ENCODE measurements at places on chromosomes 3 and 15.

- DNase-seq, result no peak
These were observed 391.0 kb upstream of the RORA start for GRCh38 chr15:61620151-61620550.

GRCh38 chr3:54915976-54916375 is 11.9 kb downstream of the LRTM1 start:
- no peak for DNase-seq

- DNase-seq, result no peak
These were observed 677.8 kb upstream of the ROBO1 start for GRCh38 chr3:80445641-80446040.

- DNase-seq, result no peak
These were observed 17.1 kb downstream of the CCDC13 start for GRCh38 chr3:42755681-42756578.

- DNase-seq, result no peak
These were observed 24.2 kb upstream of the ERICH6 start for GRCh38 chr3:150727653-150728502.

GRCh38 chr3:57281715-57282114 is 10.8 kb downstream of the ASB14 start:
- DNase-seq, result no peak

- DNase-seq, result no peak
These were observed 10.4 kb downstream of the TNK2 start for GRCh38 chr3:195897853-195898415.

- DNase-seq, result no peak
These were observed 114.6 kb upstream of the TSC22D2 start for GRCh38 chr3:150293401-150294001.

DNA sequence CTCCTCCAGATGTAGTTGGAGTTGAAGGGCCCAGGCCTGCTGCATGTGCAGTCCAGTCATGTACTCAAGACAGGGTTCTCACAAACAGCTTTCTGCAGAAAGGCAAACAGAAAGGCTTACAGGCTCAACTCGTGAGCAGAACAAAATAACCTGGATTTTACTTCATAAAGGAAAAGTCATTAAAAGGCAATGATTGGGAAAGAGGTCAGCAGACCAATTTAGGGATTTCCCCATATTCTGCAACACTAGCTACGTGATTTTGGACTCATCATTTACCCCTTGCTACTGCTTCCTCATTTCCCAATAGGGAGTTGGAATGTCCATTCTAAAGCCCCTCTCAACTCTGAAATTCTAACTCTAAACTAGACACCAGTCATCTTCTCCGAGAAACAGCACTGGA is 18.1 kb downstream of the METTL6 start:
- no peak for DNase-seq

GRCh38 chr3:142259359-142259758 is 34.0 kb upstream of the GK5 start:
- no peak for DNase-seq

- no peak for DNase-seq
These were observed 42.8 kb upstream of the ADAMTSL3 start for GRCh38 chr15:83610901-83611685.

- DNase-seq, result no peak
These were observed 644.2 kb downstream of the GRM7 start for GRCh38 chr3:7504886-7505775.

DNA sequence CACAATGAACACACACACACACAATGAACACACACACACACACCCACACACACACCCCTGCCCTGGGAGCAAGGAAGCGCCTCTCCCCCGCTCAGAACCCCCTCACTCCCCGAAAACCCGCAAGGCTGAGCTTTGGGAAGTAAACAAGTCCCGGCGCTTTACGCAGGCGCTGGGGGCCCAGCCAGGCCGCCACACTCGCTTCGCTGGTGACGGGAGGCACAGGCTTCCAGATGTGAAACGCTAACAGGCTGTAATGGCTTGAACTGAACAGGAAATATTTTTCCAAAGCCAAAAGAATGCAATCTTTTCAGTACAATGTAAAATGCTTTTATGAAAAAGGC is 122.7 kb upstream of the IGF1R start:
- no peak for DNase-seq

GRCh38 chr3:37500518-37500917 is 326.1 kb upstream of the LRRFIP2 start:
- DNase-seq, result no peak

DNA sequence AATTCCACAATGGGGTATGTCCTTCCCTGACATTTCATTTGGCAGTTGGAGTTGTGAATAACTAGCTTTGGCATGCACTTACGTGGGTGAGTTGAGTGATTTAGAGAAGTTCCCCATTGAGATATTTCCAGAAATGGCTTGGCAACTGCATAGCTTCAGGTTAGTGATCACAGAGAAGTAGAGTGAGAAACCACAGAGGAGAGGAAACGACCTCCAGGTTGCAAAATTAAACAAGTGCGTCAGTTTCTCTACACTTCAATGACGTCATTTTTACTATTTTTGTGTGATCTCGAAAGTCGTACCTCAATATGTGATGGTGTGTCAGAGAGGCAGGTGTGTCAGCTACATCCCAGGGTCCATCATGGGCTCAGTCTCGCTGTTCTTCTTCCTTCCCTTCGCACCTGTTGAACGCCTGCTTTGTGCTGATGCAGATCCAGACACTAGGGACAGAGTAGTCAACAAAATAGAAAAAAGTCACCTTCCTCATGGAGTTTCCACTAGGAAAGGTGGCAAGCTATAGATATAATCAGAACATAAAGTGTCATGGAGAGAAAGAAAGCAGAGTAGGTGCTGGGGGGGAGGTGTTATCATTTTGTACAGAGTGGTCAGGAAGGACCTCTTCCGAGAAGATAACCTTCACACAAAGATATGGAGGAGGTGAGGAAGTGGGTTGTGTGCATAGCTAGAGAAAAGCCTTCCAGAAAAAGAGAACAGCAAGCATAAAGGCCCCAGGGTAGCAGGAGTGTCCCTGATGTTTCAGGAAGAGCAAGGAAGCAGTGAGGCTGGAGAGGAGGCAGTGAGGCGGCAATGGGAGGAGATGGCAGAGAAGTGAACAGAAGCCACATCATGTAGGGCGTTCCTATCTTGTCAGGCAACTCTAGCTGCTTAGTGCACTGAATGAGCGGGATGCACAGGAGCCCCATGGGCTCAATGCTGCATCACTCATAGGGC is 75.6 kb downstream of the MCTP2 start:
- DNase-seq, result no peak
